ENCODE measurements at places on chromosomes 2 and 18. TPM values are rescaled to one million over a fixed set of nuclear protein-coding genes. Genes with fewer than 3 reads are reported as not detected.

The NXPH2 gene
- not detected for total RNA-seq

The GKN1 gene
- 1.7 TPM for total RNA-seq

GRCh38 chr2:171235262-171235881 lies 74.7 kb upstream of the TLK1 start:
- no peak for DNase-seq
- no peaks in the 10 kb centered on the region for H3K4me1 ChIP-seq
- no peaks in the 10 kb centered on the region for H3K27me3 ChIP-seq
- no peak overlapping the region for H3K4me3 ChIP-seq
- H3K27ac ChIP-seq, result no peak overlapping the region

DNA sequence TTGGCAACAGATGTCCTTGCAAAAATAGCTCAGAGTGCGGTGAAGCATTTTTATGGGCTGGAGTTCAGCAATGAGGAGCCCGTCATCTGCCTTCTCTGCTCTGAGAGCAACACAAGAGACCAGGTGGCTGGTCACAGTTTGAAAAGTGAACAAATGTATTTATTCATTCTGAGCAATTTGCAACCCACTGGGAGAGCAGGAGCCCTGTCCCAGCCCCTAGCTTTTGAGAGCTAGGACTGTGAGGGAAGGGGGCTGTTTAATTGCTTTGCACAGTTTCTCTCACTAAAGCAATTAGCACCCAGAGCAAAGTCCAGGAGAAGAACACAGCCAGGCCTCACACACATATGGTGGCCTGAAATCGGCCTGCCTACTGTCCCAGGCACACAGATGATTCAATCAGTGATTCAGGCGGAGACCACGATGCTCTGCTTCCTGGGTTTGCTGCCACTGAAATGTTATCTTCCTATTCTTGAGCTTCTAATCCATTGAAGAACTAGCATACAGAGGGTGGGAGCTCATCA lies 646.1 kb upstream of the ACVR2A start:
- peak; percentile 7 for DNase-seq
- no peaks in the 10 kb centered on the region for H3K36me3 ChIP-seq
- H3K27ac ChIP-seq, result no peak overlapping the region
- H3K4me3 ChIP-seq, result no peak overlapping the region
- no peaks in the 10 kb centered on the region for H3K27me3 ChIP-seq

GRCh38 chr2:120786038-120786960 lies 50.6 kb downstream of the GLI2 start:
- no peak for DNase-seq
- no peak overlapping the region for H3K27ac ChIP-seq
- peaks cover 33% of the 10 kb centered on the region for H3K4me1 ChIP-seq
- no peak overlapping the region for H3K4me3 ChIP-seq

GRCh38 chr18:6333981-6334380 lies 80.7 kb downstream of the L3MBTL4 start:
- no peaks in the 10 kb centered on the region for H3K4me1 ChIP-seq
- no peak for DNase-seq
- no peaks in the 10 kb centered on the region for H3K27me3 ChIP-seq
- H3K36me3 ChIP-seq, result no peaks in the 10 kb centered on the region

DNA sequence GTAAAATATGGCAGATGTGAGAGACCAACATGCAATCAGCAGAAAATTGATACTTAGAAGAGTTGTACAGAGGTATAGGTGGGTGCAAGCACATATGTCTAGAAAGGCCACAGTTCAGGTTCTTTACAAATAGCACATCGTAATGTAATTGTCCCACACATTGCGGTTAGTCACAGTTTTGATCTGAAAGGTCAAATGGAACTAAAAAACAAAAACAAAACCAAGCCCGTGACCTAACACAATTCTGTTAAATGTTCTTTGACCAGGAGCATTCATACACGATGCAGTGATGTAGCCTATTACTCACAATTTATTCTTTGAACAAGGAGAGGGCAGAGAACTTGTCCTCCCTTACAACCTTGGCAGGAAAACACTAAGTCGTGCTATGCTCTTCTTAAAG lies 108.9 kb upstream of the MAP4K3 start:
- H3K27me3 ChIP-seq, result no peaks in the 10 kb centered on the region
- H3K4me1 ChIP-seq, result peaks cover 27% of the 10 kb centered on the region
- H3K36me3 ChIP-seq, result no peaks in the 10 kb centered on the region
- H3K4me3 ChIP-seq, result no peak overlapping the region
- no peak for DNase-seq
- no peak overlapping the region for H3K27ac ChIP-seq

GRCh38 chr2:202074324-202074723 lies 1.3 kb downstream of the KIAA2012 start:
- no peaks in the 10 kb centered on the region for H3K27me3 ChIP-seq
- H3K36me3 ChIP-seq, result no peaks in the 10 kb centered on the region
- H3K4me1 ChIP-seq, result no peaks in the 10 kb centered on the region
- no peak overlapping the region for H3K27ac ChIP-seq

DNA sequence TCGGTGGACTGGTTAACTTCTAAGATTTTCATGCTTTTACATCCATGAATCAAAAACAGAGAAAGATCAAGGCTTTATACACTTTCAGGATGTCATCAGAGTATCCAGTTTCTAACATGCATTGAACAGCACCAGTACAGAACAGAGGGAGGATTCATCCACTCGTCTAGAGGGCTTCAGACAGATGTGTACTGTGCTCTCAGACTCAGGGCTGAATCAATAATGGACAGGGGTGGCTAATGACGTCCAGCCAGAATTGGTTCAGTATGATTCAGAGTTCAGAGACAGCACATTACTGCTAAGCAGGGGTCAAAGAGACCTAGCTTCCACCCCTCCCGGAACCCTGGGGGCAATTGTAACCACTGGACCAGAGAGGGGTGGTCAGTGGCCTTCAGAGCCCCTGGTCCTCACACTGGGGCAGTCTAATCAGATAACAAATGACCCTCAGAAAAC lies 37.3 kb downstream of the RNU4ATAC start:
- no peak overlapping the region for H3K4me3 ChIP-seq
- H3K27me3 ChIP-seq, result no peaks in the 10 kb centered on the region
- peaks cover 5% of the 10 kb centered on the region for H3K36me3 ChIP-seq
- peaks cover 7% of the 10 kb centered on the region for H3K4me1 ChIP-seq

- no peaks in the 10 kb centered on the region for H3K36me3 ChIP-seq
- H3K4me3 ChIP-seq, result no peak overlapping the region
- H3K4me1 ChIP-seq, result no peaks in the 10 kb centered on the region
- no peak overlapping the region for H3K27ac ChIP-seq
- no peaks in the 10 kb centered on the region for H3K27me3 ChIP-seq
Observed at GRCh38 chr18:37512400-37512799, 53.2 kb downstream of the CELF4 start.

All from stomach (tissue), 19 donors.